Peyer's patch (tissue), 4 donors: ENCODE measurements at places on chromosomes 1 and 21. TPM values are rescaled to one million over a fixed set of nuclear protein-coding genes. Genes with fewer than 3 reads are reported as not detected.

- no peak overlapping the region for H3K4me3 ChIP-seq
- no peak overlapping the region for H3K27ac ChIP-seq
- no peaks in the 10 kb centered on the region for H3K27me3 ChIP-seq
- no peak for DNase-seq
- H3K4me1 ChIP-seq: no peaks in the 10 kb centered on the region
Measured at GRCh38 chr1:47813970-47814369, 183.2 kb downstream of the TRABD2B start.

DNA sequence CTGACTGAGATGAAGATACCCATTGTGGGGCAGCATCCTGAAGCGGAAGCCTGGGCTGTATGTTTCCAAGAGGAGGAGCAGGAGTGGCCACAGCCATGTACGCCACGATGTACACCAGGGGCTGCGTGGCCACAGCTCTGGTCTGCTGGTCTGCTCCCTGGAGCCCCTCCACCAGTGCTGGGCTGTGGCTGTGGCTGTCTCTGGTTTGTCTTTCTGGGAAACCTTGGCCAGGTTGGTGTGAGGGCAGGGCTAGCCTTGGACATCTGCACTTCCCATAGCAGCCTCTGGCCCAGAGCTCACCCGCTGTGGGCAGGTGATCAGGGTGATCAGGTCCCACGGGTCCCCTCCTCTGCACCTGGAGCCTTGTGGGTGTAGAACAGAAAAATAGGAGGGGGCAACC is 2.6 kb downstream of the MIB2 start:
- H3K4me1 ChIP-seq: peaks cover 23% of the 10 kb centered on the region
- H3K4me3 ChIP-seq: no peak overlapping the region
- H3K27ac ChIP-seq: no peak overlapping the region

DNA sequence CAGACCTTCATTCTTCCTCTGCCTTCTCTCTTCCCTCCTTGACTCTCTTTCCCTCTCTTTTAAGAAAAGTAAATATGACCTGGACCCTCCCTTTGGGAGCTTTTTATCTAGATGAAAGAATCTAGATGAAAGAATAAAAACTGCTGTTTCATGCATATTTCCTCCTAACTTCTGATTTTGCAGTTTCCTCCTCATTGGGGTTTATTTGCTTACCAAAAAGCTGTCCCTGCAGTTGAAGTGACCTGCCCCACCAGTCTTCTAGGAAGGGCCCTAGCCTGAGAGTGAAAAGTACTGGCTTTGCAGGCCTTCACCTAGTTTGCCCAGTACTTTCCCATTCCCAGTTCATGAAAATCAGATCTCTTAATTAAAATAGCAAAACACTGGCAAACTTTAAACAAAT is 28.3 kb upstream of the CACYBP start:
- no peak overlapping the region for H3K4me3 ChIP-seq
- DNase-seq: no peak
- no peaks in the 10 kb centered on the region for H3K27me3 ChIP-seq
- no peaks in the 10 kb centered on the region for H3K4me1 ChIP-seq

GRCh38 chr1:181759481-181759880 is 276.2 kb downstream of the CACNA1E start:
- DNase-seq: no peak
- no peaks in the 10 kb centered on the region for H3K36me3 ChIP-seq
- no peak overlapping the region for H3K4me3 ChIP-seq
- no peaks in the 10 kb centered on the region for H3K4me1 ChIP-seq

- H3K4me3 ChIP-seq: no peak overlapping the region
- no peaks in the 10 kb centered on the region for H3K36me3 ChIP-seq
- H3K4me1 ChIP-seq: no peaks in the 10 kb centered on the region
- no peaks in the 10 kb centered on the region for H3K27me3 ChIP-seq
- no peak for DNase-seq
- peak overlapping the region; percentile 57 for H3K27ac ChIP-seq
Measured at GRCh38 chr1:169072945-169073725, 33.4 kb upstream of the ATP1B1 start.

DNA sequence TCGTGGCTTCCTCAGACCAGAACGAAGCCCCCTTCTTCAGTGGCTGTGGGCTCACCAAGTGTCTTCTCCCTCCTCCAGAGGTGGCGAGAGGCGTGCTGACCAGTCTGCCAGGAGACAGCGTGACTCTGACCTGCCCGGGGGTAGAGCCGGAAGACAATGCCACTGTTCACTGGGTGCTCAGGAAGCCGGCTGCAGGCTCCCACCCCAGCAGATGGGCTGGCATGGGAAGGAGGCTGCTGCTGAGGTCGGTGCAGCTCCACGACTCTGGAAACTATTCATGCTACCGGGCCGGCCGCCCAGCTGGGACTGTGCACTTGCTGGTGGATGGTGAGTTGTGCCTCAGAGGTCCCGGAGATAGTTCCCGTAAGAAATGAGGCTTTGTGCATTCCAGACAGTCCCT is 24.0 kb downstream of the IL6R start:
- H3K27ac ChIP-seq: peak overlapping the region; percentile 61
- H3K36me3 ChIP-seq: no peaks in the 10 kb centered on the region
- H3K4me3 ChIP-seq: no peak overlapping the region
- H3K27me3 ChIP-seq: no peaks in the 10 kb centered on the region
- H3K4me1 ChIP-seq: peaks cover 18% of the 10 kb centered on the region
- no peak for DNase-seq

GRCh38 chr1:9653491-9654050 is 2.0 kb downstream of the PIK3CD start:
- peak overlapping the region; percentile 76 for H3K27ac ChIP-seq
- H3K36me3 ChIP-seq: no peaks in the 10 kb centered on the region
- H3K4me1 ChIP-seq: peaks cover 20% of the 10 kb centered on the region
- DNase-seq: peak; percentile 36
- peaks cover 12% of the 10 kb centered on the region for H3K27me3 ChIP-seq

DNA sequence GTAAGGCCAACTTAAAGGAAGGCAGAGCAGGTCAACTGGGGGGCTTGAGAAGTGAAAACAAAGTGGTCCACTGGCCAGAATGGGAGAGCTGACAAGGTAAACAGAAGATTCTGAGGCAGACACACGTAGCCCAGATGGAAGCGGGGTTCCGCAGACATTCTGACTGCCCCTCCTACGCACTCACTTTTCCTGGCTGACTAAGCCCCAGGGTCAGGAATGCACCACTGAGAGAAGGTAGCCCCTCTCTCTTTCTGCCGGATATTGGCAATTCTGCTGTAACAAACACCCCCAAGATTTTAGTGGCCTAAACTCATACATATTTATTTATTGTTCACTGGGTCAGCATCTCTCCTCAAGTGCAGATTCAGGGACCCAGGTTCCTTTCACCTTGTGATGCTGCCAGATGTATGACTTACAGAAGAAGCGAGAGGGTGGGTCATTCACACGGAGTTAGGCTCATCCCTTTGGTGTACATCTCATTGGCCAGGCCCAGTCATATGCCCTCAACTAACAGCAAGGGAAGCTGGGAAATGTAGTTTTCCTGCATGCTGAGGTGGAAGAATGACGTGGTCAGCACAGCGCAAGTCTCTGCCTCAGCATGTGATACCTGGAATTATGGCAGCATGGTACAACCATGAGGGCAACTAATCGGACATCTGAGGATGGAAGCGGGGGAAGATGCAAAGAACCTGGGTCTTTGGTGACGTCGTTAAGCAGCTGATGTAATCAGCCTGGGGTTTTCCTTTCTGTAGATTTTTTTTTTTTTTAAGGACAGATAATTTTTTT is 43.4 kb upstream of the MRPS6 start:
- no peak for DNase-seq
- H3K27ac ChIP-seq: no peak overlapping the region
- H3K4me3 ChIP-seq: no peak overlapping the region
- no peaks in the 10 kb centered on the region for H3K36me3 ChIP-seq
- no peaks in the 10 kb centered on the region for H3K27me3 ChIP-seq

GRCh38 chr1:40653851-40654537 is 11.5 kb downstream of the RIMS3 start:
- H3K27me3 ChIP-seq: no peaks in the 10 kb centered on the region
- no peaks in the 10 kb centered on the region for H3K4me1 ChIP-seq
- no peaks in the 10 kb centered on the region for H3K36me3 ChIP-seq
- H3K4me3 ChIP-seq: no peak overlapping the region
- H3K27ac ChIP-seq: no peak overlapping the region

DNA sequence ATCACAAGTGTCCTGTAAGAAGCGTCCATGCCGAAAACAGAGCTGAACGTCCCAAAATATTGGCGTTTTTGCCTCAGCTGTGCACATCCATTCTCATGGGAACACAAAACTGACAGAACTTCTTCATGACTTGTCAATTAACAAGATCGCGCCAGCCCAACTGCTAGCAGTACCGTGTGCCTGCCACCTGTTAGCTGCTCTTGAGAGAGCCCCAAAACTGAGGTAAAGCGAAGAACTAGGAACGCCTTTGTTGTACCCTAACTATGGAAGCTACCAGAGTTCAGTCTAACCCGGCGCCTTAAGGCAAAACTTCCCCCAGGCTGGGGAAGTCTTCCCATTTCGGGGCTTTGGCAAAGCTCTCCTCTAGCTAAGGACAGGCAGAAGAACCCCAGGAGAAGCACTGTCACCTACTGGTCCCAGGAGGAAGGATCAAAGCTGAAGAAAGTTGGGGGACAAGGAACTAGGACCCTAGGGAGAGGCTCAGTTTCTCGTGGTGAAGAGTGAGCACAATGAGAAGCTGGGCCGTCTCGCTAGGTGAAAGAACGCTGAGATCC is 719 bp downstream of the EYA3 start:
- peak overlapping the region; percentile 52 for H3K4me3 ChIP-seq
- H3K27me3 ChIP-seq: no peaks in the 10 kb centered on the region
- H3K27ac ChIP-seq: peak overlapping the region; percentile 95
- no peak for DNase-seq
- no peaks in the 10 kb centered on the region for H3K36me3 ChIP-seq

GRCh38 chr1:82086739-82087138 is 286.0 kb downstream of the ADGRL2 start:
- no peaks in the 10 kb centered on the region for H3K27me3 ChIP-seq
- H3K4me1 ChIP-seq: no peaks in the 10 kb centered on the region
- H3K4me3 ChIP-seq: no peak overlapping the region
- no peak for DNase-seq
- no peaks in the 10 kb centered on the region for H3K36me3 ChIP-seq

DNA sequence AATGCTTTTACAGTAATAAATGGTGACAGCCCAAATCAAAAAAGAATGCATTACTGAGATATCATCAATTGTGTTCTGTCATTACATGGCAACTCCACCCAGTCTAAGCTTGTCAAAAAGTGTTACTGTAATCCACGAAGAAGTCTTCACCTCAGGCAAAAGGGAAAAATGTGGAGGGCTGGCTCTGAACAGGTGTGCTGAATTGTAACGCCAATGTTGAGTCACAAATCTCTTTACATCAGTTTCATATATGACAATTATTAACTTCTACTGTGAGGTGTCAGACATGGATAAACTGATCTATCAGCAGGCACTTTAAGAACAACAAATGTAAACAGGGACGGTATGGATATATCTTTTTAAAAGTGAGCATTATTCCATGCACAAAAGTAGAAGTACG is 98.5 kb upstream of the DMRTA2 start:
- H3K36me3 ChIP-seq: no peaks in the 10 kb centered on the region
- H3K4me3 ChIP-seq: no peak overlapping the region
- no peak for DNase-seq
- H3K27ac ChIP-seq: no peak overlapping the region

NR1I3 gene
- total RNA-seq: not detected

TFAP2E gene
- 1.4 TPM for total RNA-seq

NCAM2 gene
- 0.35 TPM for total RNA-seq

MFSD2A gene
- total RNA-seq: 187 TPM

LCE1C gene
- not detected for total RNA-seq

CHI3L1 gene
- total RNA-seq: 1.9 TPM

CCDC17 gene
- total RNA-seq: 14.9 TPM

LIPI gene
- not detected for total RNA-seq

CYB5RL gene
- total RNA-seq: 9.1 TPM

MAP3K7CL gene
- 17.3 TPM for total RNA-seq
